ENCODE measurements at places on chromosomes 2 and 18.

DNA sequence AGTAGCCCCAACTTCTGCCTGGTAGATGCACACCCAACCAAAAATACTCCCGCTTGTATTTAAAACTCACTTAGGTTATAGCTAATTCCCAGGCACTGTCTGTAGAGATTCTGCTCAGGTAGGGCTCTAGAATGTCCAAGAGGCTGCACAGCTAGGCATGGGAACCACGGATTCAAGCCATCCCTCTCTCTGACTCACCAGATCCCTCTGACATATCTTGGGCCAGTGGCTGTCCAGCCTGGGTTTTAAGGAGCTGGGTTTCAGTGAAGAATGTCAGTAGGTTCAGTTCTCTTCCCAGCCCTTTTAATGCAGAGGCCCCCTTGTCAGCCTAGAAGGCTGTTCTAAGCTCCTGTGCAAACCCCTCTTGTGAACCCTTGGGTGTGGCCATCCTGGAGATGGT is 15.9 kb upstream of the IL1R1 start:
- no peak for DNase-seq

DNA sequence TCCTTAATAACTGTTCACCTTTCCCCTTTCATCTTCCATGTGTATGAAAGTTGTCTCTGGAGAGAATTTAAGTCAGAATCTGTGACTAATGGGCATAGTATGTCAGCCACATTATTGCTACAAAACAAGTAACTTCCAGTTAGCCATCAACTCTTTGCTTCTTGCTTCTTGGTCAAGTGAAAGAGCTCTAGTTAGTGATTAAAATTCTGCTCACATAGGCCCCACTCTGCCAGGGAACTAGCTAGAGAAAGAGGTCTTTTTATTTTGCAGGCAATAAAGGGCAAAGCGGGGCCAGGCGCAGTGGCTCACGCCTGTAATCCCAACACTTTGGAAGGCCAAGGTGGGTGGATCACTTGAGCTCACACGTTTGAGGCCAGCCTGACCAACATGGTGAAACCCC is 64.6 kb downstream of the COLEC12 start:
- no peak for DNase-seq

- no peak for DNase-seq
These were observed 50.3 kb upstream of the NAB1 start for GRCh38 chr2:190598621-190599020.

DNA sequence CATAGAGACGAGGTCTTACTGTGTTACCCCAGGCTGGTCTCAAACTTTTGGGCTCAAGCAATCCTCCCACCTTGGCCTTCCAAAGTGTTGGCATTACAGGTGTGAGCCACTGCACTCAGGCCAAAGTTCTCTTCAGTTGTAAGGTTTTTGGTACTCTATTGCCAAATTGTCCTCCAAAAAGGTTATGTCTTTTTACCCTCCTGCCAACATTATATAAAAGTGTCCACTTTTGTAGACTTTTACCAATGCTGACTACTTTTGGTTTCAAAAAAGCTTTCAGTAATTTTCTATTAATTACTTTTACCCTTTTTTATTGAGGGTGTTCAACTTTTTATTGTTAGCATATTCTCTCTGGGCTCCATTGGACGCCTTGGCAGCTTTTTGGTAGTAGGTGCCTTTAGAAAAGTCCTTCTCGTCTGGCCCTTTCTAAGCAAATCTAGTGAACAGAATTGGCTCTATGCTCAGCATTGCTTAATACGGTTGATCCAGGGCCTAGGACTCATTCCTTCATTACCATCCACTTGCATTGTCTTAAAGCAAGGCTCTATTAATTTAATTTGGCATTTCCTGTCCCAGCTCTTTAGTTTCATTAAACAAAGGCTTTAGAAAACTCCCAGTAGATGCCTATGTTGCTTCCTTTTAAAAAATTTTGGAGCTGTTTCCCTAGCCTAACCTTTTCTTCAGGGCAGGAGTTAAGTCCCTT is 16.7 kb upstream of the IL1A start:
- no peak for DNase-seq

DNA sequence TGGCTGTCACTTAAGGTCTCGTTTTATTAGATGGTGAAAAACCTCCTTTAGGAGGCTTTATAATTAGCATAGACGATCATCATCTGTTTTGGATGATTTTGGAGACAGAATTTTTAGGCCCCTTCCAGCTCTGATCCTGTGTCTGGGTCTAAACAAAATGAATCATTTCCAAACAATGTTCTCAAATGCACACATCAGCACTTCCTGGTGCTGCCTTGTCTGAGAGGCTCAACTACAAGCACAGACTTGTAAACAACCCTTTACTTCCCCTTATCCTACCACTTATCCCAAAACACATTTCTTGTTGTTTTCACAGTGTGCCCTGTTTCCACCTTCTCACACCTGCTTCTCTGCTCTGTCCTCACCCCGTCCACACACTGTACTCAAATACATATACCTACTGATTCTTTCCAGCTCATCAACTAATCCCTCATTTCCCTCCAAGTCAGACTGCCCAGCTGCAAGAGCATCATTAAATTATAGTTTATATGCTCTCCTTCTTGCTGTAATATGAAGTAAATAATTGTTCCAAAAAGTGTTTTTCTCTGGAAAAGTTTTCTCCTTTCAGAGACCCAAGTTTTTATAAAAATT is 71.2 kb upstream of the COL3A1 start:
- DNase-seq = no peak

DNA sequence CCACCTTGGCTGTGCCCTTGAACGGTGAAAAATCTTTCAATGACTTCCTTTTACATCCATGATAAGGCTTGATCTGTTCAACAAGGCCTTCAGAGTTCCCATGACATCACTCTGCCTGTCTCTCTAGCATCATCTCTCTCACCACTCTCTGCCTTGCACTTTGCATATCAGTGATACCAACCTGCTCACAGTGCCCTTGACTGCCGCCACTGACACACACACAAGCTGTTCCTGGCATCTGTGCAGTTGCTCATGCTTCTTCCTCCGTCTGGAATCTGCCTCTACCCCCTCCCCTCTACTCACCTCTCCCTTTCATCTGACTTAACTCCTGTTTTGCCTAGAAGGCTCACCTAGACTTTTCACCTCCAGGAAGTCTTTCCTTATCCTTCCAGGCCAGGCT is 79.1 kb upstream of the SEC11C start:
- DNase-seq = no peak
